ENCODE measurements at places on chromosomes 6 and 20.
A peak's percentile ranks its signal among the peaks of the same experiment; 100 is the strongest.

- no peak for DNase-seq
These were observed 681.0 kb downstream of the C6orf118 start for GRCh38 chr6:164628302-164628931.

GRCh38 chr6:111701146-111701545 is 95.5 kb upstream of the TRAF3IP2 start:
- no peak for DNase-seq

DNA sequence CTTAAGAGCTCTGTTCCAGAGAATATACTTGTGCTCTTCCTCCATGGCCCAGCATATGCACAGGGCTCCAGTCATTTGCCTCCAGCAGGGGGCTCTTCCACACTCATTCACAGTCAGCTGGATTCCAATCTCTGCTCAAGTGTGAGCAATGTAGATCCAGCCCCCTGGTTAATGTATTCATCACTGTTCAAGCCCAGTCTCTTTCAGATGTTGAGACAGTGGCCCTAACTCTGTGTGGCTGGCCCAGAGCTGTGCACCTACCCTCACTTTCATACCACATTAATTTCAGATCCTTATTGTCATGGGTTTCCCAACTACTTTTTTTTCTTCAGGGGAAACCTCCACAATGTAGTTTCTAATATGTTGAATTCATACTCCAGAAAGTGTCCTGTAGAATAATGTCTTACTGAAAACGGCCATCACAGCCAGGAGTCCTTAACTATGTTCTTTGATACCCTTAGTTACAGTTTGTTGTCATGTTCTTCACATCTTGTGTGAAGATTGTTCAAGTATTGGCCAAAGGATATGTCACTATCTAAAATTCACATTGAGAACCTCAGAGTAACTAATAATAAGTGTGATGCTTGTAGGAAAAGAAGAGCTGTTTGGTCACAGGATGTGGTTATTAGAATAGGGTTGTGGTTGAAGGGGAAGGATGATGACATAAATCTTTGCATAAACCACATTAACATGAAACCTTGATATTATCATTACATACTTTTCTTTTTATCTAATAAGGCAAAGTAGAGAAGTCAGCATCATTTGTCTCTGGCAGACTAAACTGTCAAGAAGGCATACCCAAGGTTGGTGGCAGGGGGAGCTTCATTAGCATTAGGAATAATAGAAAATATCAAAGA is 14.4 kb upstream of the HLA-DQA1 start:
- DNase-seq: peak; percentile 46

GRCh38 chr6:3310703-3311102 is 52.0 kb downstream of the PSMG4 start:
- no peak for DNase-seq

DNA sequence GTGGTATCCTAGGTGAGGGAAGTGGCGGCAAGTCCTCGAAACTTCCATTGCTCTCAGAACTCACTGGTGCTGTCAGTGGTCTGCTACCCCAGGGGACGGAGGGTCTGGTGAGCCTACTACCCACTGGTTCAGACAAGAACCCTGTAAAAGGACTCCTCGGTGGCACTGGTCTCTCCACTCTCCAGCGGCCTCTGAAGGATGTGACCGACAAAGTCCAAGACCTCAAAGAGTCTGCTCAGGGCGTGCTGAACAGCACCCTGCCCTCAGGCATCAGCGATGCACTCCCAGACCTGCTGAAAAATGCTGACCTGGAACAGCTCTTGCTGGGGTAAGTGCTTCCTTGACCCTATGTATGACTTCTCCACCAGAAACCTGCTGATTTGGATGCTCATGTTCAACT is 51.8 kb downstream of the CDK5RAP1 start:
- DNase-seq: no peak

- no peak for DNase-seq
These were observed 7.3 kb downstream of the PRRC2A start for GRCh38 chr6:31627690-31628287.

GRCh38 chr6:111724039-111724438 is 118.4 kb upstream of the TRAF3IP2 start:
- no peak for DNase-seq
